ENCODE measurements at places on chromosomes 5 and 9. TPM values are rescaled to one million over a fixed set of nuclear protein-coding genes. Genes with fewer than 3 reads are reported as not detected.

The PCDHGA10 gene
- 4.7 TPM for total RNA-seq

The ENTREP1 gene
- total RNA-seq = 5.5 TPM

The LAMC3 gene
- total RNA-seq = 0.22 TPM

The ANKRD33B gene
- total RNA-seq = 6.0 TPM

The C9orf72 gene
- total RNA-seq = 11.6 TPM

The NCS1 gene
- 50.7 TPM for total RNA-seq

The ANKRD18A gene
- 0.53 TPM for total RNA-seq

The KCNV2 gene
- not detected for total RNA-seq

The ARL14EPL gene
- total RNA-seq = 0.27 TPM

The PCDHA3 gene
- total RNA-seq = 0.14 TPM

The RNF183 gene
- total RNA-seq = not detected

The FOXD4L6 gene
- not detected for total RNA-seq

The F2R gene
- total RNA-seq = 213 TPM

Measured in thoracic aorta endothelial cell (primary cell).